Tibial nerve (tissue), 4 donors: ENCODE measurements at places on chromosomes 12 and 14.

DNA sequence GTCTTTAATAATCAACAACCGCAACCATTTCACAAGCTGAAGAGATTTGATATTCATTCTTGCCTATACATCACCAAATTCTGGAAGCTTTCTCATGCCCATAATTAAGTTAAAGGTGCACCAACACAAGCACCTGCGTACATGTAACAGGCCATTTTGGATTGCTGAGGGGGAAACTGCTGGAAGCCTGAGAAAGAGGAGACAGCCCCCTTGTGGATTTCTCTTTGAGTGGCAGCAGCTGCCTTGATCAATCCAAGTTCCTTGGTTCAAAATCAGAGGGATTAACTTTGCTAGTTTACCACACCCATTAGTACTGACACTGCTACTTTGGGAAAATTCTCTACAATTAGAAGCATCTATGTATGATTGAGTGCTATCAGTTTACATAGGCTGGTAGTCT is 321.1 kb downstream of the NOVA1 start:
- DNase-seq: no peak

DNA sequence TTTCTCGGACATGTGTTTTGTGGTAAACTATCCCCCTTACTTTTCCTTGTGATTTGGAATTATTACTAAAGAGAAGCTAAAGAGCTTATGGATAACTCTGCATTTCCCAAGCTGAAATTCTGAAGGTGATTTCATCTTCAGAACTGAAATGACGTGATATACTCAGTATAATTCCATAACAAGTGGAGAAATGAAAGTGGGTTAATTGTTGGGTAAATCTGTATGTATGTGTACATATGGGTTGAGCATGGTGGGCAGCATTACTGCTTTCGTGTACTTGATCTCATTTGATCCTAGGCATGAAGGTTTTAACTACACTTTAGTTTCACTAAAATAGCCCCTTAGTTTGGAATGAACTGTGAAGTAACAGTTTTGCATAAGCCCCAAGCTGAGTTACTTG is 4.1 kb downstream of the YY1 start:
- DNase-seq: no peak

GRCh38 chr14:96686126-96686525 is 111.1 kb upstream of the VRK1 start:
- no peak for DNase-seq

GRCh38 chr14:96252999-96253539 is 2.9 kb upstream of the BDKRB1 start:
- DNase-seq: no peak

DNA sequence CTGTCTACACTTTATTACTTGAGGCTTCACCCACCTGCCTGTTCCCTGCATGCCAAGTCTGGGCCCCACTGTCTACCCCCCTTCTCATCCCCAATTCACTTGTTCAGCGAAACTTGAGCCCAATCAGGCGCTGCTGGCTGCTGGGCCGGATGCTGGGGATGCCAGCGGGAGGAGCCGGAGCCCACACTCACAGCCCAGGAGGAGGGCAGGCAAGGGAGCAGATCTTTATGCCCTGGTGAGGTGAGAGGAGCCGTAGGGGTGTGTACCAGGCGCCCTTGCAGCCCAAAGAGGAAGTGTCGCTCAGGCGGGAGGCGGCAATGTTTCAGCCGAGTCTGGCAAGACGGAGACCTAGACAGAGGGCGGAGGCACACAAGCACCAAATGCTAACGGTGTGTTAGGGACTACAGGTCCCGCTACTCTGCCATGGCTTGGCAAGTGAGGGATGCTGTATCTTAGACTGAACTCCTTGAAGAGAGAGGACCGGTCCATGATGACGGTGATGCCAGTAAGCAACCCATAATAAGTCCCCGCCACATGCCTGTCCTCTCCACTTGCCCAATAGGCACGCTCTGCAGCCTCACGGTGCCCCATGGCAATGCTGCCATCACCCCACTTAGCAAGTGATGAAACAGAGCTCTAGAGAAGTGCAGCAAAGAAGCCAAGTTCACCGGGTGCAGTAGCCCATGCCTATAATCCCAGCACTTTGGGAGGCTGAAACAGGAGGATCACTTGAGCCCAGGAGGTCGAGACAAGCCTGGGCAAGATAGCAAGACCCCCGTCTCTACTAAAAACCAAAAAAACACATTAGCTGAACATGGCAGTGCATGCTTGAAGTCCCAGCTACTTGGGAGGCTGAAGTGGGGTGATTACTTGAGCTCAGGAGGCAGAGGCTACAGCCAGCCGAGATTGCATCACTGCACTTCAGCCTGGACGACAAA is 41.6 kb downstream of the LRRC74A start:
- DNase-seq: no peak
